ENCODE measurements at places on chromosomes 7 and 10.

- DNase-seq, result no peak
These were observed 8.2 kb downstream of the DKK1 start for GRCh38 chr10:52322323-52322722.

- DNase-seq, result no peak
These were observed 590.9 kb upstream of the ANKRD30A start for GRCh38 chr10:36534471-36535002.

DNA sequence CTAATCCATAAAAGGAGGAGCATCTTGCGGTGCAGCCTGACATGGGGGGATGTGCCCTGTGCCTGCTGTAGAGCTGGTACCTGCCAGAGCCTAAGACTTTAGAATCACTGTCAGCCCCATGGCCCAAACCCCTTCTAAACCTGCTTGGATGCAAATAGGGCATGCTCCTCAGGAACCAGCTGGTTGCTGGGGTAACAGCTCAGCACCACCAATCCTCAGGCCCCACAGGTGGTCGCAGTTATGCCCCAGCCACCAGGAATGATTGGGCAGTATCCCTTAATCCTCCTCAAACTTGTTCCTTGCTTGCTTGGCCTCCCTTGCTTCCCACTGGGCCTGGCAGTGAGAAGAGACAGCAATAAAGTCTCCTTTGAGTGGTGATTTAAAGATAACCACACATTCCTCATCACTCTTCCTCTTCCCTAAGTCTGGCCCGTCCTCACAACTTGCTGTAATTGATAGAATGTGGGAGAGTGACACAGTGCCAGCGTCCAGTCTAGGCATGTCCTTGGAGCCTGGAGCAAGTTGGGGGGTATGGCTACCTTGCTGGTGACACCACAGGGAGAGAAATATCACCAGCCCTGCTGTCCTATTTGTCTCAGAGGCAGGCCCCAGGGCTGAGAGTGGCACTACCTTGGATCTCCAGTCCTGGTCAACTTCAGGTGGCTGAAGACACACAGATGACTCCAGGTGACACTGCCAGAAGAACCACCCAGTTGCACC, 43.0 kb downstream of the VSTM4 start:
- DNase-seq, result no peak

DNA sequence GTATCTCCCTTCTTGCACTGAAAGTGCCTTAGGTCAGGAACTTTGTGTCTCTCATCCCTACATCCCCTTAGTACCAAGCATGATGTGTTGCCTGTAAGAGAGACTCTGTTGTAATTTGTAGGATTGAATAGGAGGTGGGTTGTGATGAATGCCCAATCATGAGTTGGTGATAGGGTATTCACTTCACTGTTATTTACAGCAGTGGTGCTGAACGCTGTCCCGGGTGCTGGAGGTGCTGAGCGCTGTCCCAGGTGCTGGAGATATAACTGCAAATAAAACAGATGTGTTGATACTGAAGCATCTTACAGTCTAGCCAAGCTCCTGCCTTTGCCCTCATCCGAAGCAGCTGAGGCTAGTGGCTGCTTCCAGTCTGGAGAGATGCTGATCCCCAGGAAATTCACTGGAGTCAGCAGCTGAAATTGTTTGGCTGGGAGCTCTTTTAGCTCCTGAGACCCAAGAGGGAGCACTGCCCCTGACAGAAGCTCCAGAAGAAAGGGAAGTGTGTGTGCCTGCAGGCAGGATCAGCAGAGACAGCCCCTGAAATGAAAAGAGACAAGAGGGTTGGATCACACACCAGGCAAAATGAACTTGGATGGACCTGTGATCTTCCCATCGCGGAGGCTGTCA, 183.4 kb downstream of the SORCS3 start:
- peak; percentile 75 for DNase-seq
